ENCODE measurements at places on chromosomes 4 and X.

- DNase-seq = no peak
Observed at GRCh38 chr4:70629469-70630090, 1.0 kb downstream of the ENAM start.

- DNase-seq = peak; percentile 38
Observed at GRCh38 chr4:13542577-13543031, 1.7 kb downstream of the NKX3-2 start.

DNA sequence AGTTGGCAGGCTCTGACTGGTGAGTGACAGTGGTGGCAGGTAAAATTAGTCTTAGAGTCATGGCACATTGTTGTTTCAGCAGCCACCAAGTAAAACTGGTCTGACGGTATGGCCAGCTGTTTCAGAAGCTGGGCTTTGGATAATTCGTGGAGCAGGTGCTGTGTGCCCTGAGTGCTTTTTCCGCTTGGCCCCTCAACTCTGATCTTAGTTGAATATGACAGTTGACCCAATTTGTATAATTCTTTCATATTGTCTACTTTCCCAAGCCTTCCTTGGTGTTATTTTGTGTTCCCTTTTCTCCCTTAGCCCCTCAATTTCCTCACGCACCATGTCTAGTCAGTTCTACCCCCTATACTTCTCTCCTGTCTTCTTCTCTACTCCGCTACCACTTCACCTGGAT lies 32.0 kb downstream of the CDS1 start:
- peak; percentile 85 for DNase-seq

GRCh38 chrX:114152130-114152529 lies 431.8 kb upstream of the HTR2C start:
- no peak for DNase-seq

- DNase-seq = no peak
Observed at GRCh38 chr4:166996216-166996615, 238.1 kb downstream of the SPOCK3 start.

DNA sequence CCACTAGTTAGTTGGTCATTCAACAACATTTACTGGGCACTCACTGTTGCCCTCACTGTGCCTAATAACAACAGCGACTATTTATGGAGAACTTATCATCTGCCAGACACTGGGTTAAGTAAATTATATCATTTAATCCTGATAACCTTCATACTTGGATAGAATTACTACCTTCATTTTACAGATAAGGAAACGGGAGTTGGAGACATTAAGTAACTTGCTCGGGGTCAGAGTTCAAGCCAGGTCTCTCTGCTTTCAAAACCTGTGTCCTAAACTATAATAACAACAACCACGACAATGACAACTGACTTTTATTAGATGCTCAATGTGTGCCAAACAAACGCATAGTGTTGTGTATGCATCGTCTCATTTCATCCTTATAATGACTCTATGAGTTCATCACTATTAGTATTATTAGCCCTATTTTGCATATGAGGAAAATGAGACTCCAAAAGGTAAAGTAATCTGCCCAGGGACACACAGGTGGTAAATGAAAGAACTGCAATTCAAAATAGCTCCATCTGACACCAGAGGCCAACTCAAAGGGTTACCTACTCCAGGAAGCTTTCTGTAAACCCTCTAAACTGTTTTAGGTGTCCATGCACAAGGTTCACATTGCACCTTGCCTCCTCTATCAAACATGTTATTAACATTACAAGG lies 98.4 kb upstream of the ACSL4 start:
- no peak for DNase-seq

DNA sequence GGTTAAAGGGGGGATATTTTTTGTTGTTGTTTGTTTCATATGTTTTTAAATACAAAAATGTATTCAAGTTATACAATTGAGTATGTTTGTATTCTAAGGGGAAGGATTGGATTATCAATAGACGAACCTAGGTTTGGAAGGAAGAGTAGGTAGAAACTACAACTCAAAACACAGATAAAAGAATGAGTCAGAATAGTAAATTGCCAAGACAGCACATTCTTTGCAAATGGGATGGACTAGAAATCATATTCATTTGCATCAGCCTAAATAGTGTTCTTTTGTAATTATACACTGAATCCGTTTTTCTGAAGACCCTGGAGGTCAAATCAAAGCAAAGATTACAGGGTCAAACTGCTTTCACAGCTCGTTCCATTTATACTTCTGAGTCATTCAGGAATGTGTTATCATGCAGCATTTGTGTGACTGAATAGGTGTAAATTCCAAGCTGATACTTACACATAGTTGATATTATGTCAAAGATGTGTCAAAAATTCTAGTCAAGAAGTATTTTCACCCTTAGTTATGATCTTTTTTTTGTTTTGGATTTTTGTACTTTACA lies 273.3 kb upstream of the FAT4 start:
- no peak for DNase-seq

GRCh38 chrX:154731881-154732280 lies 19.0 kb downstream of the GAB3 start:
- DNase-seq = no peak

DNA sequence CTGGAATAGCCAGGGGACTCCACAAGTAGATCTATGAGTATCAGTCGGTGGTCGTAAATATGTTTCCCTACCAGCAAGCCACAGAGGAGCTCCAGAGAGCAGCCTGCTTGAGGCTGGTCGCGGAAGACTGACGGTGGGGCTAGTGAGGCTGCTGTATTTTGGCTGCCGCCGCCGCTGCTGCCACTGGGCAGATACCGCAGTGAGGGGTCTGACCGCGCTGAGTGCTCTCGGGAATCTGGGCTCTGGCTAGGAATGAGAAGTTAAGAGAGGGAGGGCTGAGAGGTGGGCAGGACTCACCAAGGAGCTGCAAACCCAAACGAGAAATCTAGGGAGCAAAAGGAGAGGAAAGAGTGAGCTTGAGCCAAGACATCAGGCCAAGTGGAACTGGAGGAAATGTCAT lies at the start of gene EXOC1L:
Gene EXOC1L, plus strand, starts transcription at position 157 of the 400 bp plus-strand sequence. Its CDS starts 237 bp downstream, at position 394.
- peak; percentile 74 for DNase-seq

DNA sequence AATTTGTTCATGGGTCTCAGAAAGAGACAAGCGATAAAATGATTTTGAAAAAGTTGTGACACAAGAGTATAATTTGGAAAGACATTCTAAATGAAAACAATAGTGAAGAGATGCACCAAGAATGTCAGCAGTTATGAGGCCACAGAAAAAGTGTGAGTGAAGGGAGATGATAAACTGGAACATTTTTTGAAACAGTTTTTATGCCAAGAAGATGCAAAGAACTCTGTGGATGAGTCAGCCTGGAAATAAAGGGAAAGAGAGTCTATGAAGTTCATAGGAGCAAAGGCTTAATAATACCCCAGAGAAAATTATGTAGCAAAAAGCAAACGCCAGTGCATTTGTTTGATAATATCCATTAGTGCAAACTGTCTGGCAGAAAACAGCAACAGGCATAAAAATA lies 188.4 kb upstream of the TBC1D9 start:
- no peak for DNase-seq

DNA sequence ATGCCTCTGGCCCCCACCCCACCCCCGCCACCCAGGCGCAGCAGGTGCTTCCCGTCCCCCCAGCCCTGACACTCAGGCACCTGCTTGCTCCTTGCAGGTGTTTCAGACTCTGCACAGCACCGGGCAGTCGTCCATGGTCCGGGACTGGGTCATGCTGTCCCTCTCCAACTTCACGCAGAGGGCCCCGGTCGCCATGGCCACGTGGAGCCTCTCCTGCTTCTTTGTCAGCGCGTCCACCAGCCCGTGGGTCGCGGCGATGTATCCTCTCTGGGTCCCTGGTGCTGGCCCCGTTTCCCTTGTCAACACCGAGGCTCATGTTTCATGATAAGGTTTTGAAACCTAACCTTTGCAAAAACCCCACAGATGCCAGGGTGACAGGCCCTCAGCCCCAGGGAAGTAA lies 10.2 kb upstream of the MSANTD1 start:
- no peak for DNase-seq

DNA sequence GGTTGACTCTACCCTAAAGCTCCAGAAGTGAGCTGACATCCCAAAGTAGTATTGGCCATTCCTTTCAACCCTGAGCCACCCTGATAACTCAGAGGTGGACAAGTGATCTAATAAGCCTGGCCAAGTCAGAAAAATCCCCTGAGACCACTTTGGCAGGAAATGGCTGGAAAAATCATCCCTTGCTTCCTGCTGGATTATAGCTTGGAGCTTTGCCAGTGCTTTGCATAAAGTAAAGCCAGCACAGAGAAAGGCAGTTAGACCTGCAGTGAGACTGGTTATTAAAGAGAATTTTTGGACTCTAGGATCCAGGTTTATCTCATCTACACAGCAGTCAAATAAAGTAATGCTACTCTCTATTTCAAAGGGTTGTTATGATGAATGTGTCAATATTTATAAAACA lies 6.4 kb downstream of the CXCL3 start:
- DNase-seq = no peak

GRCh38 chrX:119943185-119943988 lies at the start of gene NKAP:
NKAP (minus strand) TSS chrX:119943751; CDS start chrX:119943605, 146 bp downstream.
- peak; percentile 89 for DNase-seq

- DNase-seq = no peak
Observed at GRCh38 chr4:113872426-113873260, 106.8 kb downstream of the ARSJ start.

GRCh38 chrX:130100180-130100579 lies 10.1 kb downstream of the ELF4 start:
- no peak for DNase-seq

GRCh38 chr4:24928708-24929107 lies 15.9 kb upstream of the CCDC149 start:
- DNase-seq = no peak

GRCh38 chr4:792626-793092 lies 33.3 kb downstream of the CPLX1 start:
- DNase-seq = peak; percentile 19

DNA sequence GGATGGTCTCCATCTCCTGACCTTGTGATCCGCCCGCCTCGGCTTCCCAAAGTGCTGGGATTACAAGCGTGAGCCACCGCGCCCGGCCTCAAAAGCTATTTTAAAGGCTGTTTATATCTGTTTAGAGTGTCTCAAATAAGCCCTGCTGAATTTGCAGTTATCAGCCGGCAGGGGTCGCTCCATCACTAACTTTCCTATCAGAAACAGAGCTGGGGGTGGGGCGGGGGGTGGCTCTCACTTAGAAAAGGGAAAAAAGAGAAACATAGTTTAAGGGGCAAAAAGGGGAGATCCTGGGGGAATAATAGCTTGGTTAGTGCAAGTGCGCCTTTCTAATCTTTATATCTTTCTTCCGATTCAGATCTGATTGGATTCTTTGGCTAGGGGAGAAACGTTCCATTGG lies 450.7 kb downstream of the UBE2NL start:
- DNase-seq = no peak

GRCh38 chr4:101163936-101164335 lies 183.4 kb downstream of the PPP3CA start:
- no peak for DNase-seq

DNA sequence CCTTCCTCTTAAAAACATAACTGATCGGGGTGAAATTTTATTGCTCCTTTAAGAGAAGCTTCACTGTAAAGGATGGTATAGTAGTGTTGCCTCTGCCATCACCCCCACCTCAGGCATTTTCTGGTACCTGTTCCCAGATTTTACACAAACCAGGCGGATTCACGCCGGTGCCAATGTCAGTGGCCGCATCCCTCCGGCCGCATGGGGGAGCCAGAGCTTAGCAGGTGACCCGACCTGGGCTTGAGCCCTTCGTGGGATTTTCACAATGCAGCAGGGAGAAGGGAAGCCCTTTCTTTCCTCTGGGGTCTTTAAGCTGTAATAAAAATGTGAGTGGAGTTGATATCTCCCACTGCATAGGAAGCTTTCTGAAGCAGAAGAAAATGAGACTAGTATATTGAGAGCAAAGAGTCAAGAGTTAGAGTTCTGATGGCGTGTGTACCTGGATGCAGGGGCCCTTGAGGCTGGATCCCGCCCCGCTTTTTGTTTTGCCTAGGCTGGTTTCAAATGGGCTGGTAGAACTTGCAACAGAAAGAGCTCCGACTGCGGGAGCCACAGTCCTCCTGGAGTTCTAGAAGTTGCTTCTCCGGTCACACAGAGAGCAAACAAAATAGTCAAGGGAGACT lies 59.4 kb downstream of the POLR2B start:
- peak; percentile 71 for DNase-seq

GRCh38 chr4:57442831-57443291 lies 332.7 kb upstream of the IGFBP7 start:
- DNase-seq = peak; percentile 85

DNA sequence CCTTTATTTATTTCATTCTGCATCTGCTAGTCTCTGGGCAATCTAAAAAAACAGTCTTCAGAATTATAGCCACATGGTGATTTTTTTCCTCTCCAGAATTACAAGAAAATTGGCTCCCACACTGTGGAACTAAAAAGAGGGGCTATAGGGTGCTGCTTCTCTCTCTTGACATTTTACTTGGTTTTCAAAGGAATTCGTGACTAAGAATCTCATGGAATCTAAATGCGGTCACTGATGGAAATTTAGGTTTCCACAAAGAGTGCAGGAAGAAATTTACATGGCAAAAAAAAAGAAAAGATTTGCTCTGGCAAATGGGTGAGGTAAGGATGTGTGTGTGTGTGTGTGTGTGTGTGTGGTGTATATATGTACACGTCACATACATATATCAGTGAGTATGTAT lies 10.2 kb downstream of the ATXN3L start:
- DNase-seq = no peak

- DNase-seq = peak; percentile 89
Observed at GRCh38 chrX:154396973-154397887, 947 bp upstream of the RPL10 start.

DNA sequence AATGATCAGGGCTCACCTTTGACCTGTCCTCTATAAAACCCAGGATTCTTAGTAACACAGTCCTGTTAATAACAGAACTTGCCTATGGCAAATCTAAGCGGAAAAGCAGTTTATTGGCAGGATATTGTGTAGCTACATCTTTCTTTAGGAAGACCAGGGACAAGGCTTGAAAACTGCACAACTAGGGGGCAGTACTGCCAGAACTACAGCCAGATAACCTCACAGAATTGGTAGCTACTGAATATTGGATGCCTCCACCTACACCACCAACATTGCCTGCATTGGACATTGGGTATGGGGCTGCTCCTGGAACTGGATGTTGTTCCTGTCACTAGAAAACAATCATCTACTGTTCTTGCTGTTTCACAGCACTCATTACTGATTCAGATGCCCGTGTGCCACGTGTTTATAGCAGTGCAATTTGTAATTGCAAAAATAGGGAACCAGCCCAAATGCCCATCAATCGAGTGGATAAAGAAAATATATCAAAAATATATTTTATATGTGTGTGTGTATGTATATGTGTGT lies 47.4 kb downstream of the REPS2 start:
- no peak for DNase-seq

- DNase-seq = no peak
Observed at GRCh38 chr4:152385551-152385950, 150.3 kb downstream of the FBXW7 start.

DNA sequence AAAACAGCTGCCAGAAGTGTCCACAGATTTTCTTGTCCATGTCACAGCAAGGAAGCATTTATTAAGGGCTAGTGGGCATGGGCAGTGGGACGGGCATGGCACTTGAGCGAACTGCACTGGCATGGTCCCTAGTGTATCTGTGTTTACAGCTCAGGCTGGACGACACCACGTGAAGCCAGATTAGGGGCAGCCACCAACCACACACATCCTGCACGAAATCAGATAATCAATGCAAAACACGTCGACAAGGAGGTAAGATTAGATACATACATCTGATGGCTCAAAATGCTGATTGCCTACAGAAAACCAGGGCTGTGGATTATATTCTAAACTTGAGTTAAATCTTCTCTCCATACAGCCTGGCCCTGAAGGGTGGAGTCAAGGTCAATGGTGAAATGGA lies 103.8 kb upstream of the ATP6AP2 start:
- no peak for DNase-seq

GRCh38 chrX:44244008-44244407 lies 99.5 kb downstream of the EFHC2 start:
- DNase-seq = peak; percentile 40

GRCh38 chr4:17367201-17367600 lies 144.7 kb downstream of the QDPR start:
- DNase-seq = no peak

All from retina (tissue), 1 donor.